ENCODE measurements at places on chromosomes 11 and 22. TPM values are rescaled to one million over a fixed set of nuclear protein-coding genes. Genes with fewer than 3 reads are reported as not detected.

C22orf31 gene
- total RNA-seq: not detected

SOX6 gene
- not detected for total RNA-seq

NAALAD2 gene
- not detected for total RNA-seq

BDNF gene
- not detected for total RNA-seq

OR4A15 gene
- total RNA-seq: not detected

RBMXL2 gene
- total RNA-seq: not detected

LRRC56 gene
- total RNA-seq: 4.7 TPM

SBF1 gene
- 221 TPM for total RNA-seq

SYT12 gene
- not detected for total RNA-seq

TIGD3 gene
- 0.97 TPM for total RNA-seq

Measured in activated naive CD8-positive, alpha-beta T cell treated with anti-CD3 and anti-CD28 coated beads, Interleukin-2, amount 10 ng/mL, durations not matched to agents 7 days and 5 days (primary cell).